ENCODE measurements at places on chromosomes 6 and 20.

- no peak for DNase-seq
These were observed 4.0 kb downstream of the SLC52A3 start for GRCh38 chr20:764255-764654.

DNA sequence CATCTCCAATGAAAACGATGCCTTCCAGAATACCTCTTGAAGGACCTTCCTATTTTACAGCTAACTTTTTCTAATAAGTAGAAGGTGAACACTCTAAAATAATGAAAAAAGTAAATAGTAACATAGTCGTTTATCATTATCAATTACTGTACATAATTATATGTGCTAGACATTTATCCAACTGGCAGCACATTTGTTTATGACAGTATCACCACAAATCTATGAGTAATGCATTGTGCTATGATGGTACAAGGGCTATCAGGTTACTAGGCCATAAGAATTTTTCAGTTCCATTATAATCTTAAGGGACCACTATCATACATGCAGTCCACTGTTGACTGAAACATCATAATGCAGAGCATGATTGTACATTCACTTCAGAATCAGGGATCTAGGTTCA, 68.4 kb downstream of the ATG5 start:
- no peak for DNase-seq

DNA sequence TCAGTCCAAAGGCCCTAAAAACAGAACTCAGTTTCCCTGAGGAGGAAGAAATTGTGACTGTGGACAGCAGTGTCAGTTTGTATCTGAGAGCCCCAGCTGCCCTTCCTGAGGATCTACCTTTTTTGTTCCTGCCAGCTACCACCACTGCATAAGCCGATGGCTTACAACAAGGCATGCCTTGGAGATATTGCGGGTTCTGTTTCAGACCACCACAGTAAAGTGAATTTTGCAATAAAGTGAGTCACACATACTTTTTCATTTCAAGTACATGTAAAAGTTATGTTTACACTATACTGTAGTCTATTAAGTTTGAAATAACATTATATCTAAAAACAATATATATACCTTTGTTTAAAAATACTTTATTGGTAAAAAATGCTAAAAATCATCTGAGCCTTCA, 9.6 kb upstream of the CST3 start:
- DNase-seq, result no peak

DNA sequence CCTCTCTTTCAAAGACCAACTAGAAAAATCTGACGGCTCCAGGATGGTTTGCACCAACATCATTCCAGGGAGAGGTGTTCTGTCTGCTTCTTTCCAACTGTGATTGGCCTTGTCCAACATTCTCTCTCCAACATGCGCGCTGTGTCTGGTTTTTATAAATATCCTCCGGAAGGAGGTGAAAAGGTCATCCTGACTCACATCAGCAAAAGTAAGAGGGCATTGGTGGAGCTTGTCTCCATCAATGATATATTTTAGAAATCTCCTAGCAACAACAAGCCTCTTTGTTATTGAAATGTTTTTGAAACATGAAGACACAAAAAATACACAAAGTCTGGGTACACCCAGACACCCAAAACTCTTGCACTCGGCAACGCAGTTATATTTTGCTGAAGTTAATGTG, 475.3 kb upstream of the JARID2 start:
- DNase-seq, result no peak

GRCh38 chr6:114764866-114765265, 422.0 kb upstream of the HS3ST5 start:
- DNase-seq, result no peak

DNA sequence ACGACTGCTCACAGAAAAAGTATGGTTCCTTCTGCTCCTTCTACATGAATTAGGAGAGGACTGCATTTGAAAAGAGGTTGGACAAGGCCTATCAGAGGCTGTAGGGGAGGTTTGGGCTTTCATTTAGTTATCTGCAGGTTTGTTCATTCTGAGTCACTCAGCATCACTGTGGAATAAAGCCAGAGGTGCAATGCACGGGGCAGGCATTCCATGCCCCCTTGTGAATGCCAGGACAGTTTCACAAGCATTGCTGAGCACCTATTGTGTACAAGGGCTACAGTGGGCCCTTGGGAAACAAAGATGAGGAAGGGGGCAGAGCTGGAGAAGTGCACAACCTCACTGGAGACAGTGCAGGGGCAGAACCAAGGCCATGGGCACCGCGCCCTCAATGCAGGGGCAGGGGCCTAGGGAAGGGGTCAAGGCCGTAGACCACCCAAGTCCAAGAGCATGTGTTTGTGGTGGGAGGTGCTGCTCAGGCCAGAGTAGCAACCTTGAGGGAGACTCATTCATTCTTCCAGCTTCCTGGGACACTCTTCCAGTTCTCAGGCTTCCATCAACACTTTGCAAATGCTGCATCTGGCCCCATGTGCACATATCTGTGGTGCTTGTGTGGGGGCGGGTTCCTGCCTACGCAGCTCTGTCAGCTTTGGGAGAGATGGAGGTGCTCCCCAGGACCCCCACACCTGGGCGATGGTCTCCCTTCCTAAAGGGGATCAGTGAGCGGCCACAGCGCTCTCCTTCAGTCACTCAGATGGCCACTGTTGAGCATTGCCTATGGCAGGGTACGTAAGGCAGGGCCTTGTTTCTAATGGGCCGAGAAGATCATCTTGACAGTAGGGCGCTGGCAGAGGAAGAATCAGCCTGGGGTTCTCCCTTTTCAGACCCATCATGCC, 204.5 kb downstream of the SYNDIG1 start:
- no peak for DNase-seq

GRCh38 chr6:159984268-159984786, 15.4 kb downstream of the IGF2R start:
- DNase-seq, result no peak
